HT1080 (cell line): ENCODE measurements at places on chromosomes 5 and 9. TPM values are rescaled to one million over a fixed set of nuclear protein-coding genes. Genes with fewer than 3 reads are reported as not detected.

The ARL10 gene
- total RNA-seq: 0.79 and 2.2 TPM in 2 replicates

DNA sequence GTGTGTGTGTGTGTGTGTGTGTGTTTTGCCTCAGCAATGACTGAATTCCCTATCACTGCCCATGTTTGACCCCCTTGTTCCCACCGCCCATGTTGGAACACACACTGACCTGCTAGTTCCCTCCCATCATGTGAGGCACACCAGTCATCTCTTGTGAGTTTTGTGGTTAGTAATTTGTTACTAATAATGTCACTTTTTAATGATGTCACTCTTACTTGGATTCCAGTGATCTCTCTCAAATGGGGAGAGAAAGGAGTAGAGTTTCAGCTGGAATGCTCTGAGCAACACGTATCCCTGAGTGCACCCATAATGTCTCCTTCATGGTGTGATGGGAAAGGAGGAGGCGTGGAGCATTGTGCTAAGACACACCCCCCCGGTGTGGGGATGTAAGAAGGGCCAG is 172.6 kb downstream of the SH3GL2 start:
- DNase-seq: no peak

GRCh38 chr5:172715931-172716682 is 54.9 kb downstream of the DUSP1 start:
- DNase-seq: no peak

- DNase-seq: peak; percentile 46
Observed at GRCh38 chr5:78649861-78650496, 1.4 kb upstream of the LHFPL2 start.
